Forelimb muscle (tissue), 1 donor: ENCODE measurements at places on chromosomes 7 and 10.

DNA sequence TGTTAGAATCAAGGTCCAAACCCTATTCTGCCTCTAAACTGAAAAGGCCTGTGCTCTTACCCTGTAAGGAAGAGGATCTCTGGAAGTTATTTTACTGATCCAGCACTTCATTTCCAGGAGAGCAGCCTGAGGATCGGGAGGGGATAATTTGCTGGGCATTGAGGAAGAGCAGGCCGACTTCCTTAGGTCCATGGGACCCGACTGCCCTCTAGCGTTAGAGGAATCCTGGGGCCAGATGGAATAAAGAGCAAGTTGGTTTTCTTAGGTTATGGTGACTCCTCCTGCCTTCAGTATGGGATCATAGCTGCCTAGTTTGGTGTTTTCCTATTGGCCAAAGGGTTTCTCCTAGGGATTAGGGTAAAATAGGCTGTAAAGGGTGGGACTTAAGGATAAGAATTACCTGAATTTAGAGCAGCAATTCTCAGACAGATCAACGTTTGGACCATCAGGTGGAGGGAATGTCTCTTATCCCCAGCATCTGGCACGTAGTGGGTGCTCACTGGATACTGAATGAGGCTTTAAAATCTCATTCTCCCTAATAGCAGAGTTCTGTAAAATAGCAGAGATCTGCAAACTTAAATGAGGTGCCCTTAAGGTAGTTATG is 40.0 kb upstream of the SORBS1 start:
- peak; percentile 66 for DNase-seq

GRCh38 chr7:80783678-80784327 is 135.0 kb downstream of the SEMA3C start:
- DNase-seq: no peak

DNA sequence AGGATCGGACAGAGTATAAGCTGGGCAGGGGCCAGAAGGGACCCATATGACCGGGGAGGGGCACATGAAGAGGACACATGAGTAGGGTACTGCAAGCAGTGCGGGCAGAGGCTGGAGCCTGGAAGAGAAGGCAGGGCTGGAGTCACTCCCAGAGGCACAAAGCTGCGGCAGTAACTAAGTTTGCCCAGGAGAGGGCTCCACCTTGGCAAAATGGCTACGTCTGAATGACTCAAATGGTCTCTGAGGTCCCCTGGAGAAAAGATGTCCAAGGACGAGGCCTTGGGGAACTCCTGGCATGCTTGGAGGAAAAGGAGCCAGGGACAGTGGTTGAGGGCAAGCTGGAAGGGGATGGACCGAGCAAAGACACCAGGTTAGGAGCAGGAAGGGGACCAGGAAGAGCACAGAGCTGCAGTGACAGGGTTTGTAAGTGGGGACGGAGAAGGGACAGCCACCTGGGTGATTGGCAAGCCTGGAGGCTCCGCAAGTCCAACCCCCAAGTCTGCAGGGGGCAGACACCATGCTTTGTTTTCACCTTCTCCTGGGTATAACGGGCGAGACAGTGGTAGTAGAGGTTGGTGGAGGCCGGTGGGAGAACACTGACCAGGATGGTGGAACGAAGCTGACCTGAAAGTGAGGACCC is 43.1 kb upstream of the LBX1 start:
- no peak for DNase-seq

GRCh38 chr7:13262929-13263530 is 575.6 kb downstream of the ARL4A start:
- peak; percentile 20 for DNase-seq
